ENCODE measurements at places on chromosomes 3 and 15. TPM values are rescaled to one million over a fixed set of nuclear protein-coding genes. Genes with fewer than 3 reads are reported as not detected.

DNA sequence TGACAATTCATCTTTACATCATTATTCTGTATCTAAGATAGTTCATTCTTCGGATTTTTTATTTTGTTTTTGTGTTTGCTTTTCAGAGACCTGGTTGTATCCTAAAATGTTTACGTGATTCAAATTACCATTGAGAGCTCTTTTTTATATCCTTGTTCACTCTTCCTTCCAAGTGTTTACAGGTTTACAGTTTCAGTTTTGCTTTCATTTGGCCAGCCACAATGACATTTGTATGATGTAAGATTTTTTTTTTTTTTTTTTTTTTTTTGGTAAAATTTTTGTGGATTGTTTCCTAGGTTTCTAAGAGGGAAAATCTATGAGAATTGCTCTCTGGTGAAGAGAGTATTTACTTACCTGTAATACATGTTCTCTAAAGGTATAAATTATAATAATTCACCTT is 55.0 kb downstream of the SETD5 start:
- H3K27me3 ChIP-seq = no peaks in the 10 kb centered on the region
- 0 out of 2 replicates have a peak overlapping the region, but pooled peaks have one; percentile 18 for H3K27ac ChIP-seq
- H3K4me3 ChIP-seq = no peak overlapping the region
- no peaks in the 10 kb centered on the region for H3K4me1 ChIP-seq
- H3K36me3 ChIP-seq = peaks cover 74% of the 10 kb centered on the region

GRCh38 chr15:63718590-63719035 is 115.1 kb downstream of the HERC1 start:
- no peak overlapping the region for H3K27ac ChIP-seq
- peaks cover 18% of the 10 kb centered on the region for H3K4me1 ChIP-seq
- no peaks in the 10 kb centered on the region for H3K27me3 ChIP-seq

- peaks cover 27% of the 10 kb centered on the region for H3K27me3 ChIP-seq
- no peak overlapping the region for H3K27ac ChIP-seq
- no peak overlapping the region for H3K4me3 ChIP-seq
- no peak for DNase-seq
These were observed 87.3 kb downstream of the CACNA1D start for GRCh38 chr3:53581671-53582070.

GRCh38 chr15:51390241-51390965 is 48.9 kb downstream of the GLDN start:
- DNase-seq = no peak
- H3K4me1 ChIP-seq = no peaks in the 10 kb centered on the region
- H3K4me3 ChIP-seq = no peak overlapping the region
- H3K36me3 ChIP-seq = no peaks in the 10 kb centered on the region

GRCh38 chr15:35519541-35520149 is 26.3 kb downstream of the DPH6 start:
- no peaks in the 10 kb centered on the region for H3K27me3 ChIP-seq
- no peaks in the 10 kb centered on the region for H3K36me3 ChIP-seq
- H3K4me1 ChIP-seq = no peaks in the 10 kb centered on the region

DNA sequence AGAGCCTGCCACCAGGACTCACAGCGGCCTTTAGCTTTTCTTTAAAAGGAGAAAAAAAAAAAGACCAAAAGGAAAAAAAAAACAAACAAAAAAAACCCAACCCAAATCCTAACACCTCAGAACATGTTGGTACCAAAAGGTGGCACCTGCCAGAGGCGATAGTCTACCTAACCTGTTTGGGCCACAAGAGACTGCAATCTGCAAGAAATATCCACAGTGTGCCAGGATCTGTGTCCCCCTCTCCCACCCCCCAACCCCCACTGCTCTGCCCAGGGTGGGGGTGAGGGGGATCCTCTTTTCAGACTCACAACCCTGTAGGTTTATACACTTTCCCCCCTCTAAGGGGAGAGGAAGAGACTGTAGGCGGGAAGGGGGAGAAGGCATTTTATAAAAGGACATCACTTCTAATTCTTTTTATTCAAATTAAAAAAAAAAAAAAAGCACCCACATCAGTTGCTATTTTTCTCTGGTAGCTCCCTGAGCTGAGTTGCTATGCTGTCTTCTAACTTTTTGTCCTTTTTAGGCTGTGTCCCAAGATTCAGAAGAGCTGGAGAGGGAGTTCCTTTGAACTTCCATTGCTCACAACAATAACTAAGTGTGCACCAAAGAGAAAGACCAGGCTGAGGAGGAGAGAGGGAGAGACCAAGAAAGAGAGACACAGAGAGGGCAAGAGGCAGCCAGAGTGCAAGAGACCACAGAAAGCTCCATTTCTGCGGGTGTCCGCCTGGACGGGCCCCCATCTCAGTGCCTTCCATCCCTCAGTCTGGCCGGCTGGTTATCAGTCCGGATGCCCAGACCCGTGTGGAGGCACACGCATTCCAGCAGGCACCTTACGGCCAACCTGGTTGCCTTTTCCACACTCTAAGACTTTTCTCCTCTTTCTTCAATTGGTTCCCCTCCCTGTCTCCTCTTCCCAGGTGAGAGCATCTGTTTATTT is 48.9 kb downstream of the TLE3 start:
- DNase-seq = no peak
- no peaks in the 10 kb centered on the region for H3K27me3 ChIP-seq
- H3K4me1 ChIP-seq = no peaks in the 10 kb centered on the region
- H3K4me3 ChIP-seq = no peak overlapping the region
- H3K27ac ChIP-seq = no peak overlapping the region

- peaks cover 34% of the 10 kb centered on the region for H3K27me3 ChIP-seq
- H3K36me3 ChIP-seq = no peaks in the 10 kb centered on the region
- H3K4me1 ChIP-seq = no peaks in the 10 kb centered on the region
- DNase-seq = no peak
- no peak overlapping the region for H3K27ac ChIP-seq
These were observed 11.9 kb downstream of the CX3CR1 start for GRCh38 chr3:39267631-39268548.

- no peak overlapping the region for H3K27ac ChIP-seq
- no peaks in the 10 kb centered on the region for H3K27me3 ChIP-seq
- H3K4me3 ChIP-seq = no peak overlapping the region
- no peaks in the 10 kb centered on the region for H3K36me3 ChIP-seq
These were observed 11.9 kb downstream of the RAP2B start for GRCh38 chr3:153173758-153174516.

- no peak overlapping the region for H3K27ac ChIP-seq
- no peaks in the 10 kb centered on the region for H3K4me1 ChIP-seq
- no peak overlapping the region for H3K4me3 ChIP-seq
- no peak for DNase-seq
These were observed 40.3 kb downstream of the SPSB4 start for GRCh38 chr3:141091426-141091825.

- no peak for DNase-seq
- H3K27ac ChIP-seq = no peak overlapping the region
- 0 out of 2 replicates have a peak, but pooled peaks cover 5% of the 10 kb centered on the region for H3K4me1 ChIP-seq
- H3K4me3 ChIP-seq = no peak overlapping the region
These were observed 27.5 kb downstream of the BHLHE40 start for GRCh38 chr3:5006755-5007202.

DNA sequence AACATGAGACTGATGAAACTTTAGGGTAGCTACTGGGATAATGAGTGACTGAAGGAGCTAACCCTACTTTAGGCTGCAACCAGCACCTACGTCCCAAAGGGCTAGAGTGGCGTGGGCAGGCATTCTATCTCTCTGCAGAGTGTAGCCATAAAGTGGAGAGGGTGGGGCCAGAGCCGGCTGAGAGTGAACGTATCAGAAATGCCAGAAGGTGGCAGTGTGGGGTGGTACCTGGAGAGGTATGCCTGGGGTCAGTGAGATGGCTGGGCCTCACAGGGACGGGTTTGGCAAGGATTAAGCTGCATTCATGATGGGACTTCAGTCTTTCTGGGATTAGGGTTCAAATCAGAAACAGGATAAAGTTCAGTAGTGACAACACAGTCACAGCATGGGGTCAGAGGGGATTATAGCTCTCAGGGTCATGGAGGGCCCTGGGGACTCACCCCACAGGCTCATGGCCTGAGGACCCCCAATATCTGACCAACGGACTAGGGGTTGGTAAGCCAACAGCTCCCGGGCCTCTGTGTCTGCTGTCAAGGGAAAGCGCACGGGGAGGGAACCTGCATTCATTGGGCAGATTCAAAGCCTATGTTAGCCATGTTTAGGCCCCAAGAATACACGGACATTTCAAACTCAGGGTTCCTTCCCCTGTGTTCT is 86.5 kb upstream of the FOXB1 start:
- H3K27me3 ChIP-seq = no peaks in the 10 kb centered on the region
- H3K27ac ChIP-seq = no peak overlapping the region
- no peak overlapping the region for H3K4me3 ChIP-seq

GRCh38 chr3:73685061-73685460 is 60.3 kb upstream of the PDZRN3 start:
- no peak overlapping the region for H3K4me3 ChIP-seq
- H3K27ac ChIP-seq = no peak overlapping the region
- no peaks in the 10 kb centered on the region for H3K27me3 ChIP-seq

EPHB3 gene
- 15.7 TPM for total RNA-seq

OGG1 gene
- total RNA-seq = 22.1 TPM

ASB14 gene
- not detected for total RNA-seq

CCDC54 gene
- total RNA-seq = not detected

COMMD2 gene
- total RNA-seq = 74.7 TPM

NEIL1 gene
- 21.3 TPM for total RNA-seq

GOLGA6L26 gene
- not detected for total RNA-seq

SLC15A2 gene
- total RNA-seq = 2.8 TPM

CSPG4 gene
- total RNA-seq = 2.6 TPM
